ENCODE measurements at places on chromosomes 11 and 22. TPM values are rescaled to one million over a fixed set of nuclear protein-coding genes. Genes with fewer than 3 reads are reported as not detected.

DNA sequence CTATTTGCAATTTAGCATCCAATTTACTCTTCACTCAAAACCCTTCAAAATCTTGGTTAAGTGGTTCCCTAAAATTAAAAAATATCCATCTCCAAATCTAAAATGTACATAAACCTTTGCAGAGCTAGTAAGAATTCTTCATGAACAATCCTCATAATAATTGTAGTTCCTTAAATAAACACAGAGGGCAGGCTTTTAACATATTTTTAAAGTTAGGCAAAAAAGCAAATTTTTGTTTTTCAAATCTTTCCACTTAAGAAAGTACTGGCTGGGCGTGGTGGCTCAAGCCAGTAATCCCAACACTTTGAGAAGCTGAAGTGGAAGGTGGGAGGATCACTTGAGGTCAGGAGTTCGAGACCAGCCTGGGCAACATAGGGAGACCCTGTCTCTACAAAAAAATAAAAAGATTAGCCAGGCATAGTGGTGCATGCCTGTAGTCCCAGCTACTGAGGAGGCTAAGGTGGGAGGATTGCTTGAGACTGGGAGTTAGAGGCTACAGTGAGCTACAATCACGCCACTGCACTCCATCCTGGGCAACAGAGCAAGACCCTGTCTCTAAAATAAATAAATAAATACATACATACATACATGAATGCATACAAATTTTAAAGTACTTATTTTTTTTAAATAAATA, 25.1 kb upstream of the PLAAT3 start:
- no peak for DNase-seq

Gene RHBDD3
- total RNA-seq, result 28.2 TPM

- DNase-seq, result no peak
These were observed 15.3 kb upstream of the RAB30 start for GRCh38 chr11:83087035-83087434.

DNA sequence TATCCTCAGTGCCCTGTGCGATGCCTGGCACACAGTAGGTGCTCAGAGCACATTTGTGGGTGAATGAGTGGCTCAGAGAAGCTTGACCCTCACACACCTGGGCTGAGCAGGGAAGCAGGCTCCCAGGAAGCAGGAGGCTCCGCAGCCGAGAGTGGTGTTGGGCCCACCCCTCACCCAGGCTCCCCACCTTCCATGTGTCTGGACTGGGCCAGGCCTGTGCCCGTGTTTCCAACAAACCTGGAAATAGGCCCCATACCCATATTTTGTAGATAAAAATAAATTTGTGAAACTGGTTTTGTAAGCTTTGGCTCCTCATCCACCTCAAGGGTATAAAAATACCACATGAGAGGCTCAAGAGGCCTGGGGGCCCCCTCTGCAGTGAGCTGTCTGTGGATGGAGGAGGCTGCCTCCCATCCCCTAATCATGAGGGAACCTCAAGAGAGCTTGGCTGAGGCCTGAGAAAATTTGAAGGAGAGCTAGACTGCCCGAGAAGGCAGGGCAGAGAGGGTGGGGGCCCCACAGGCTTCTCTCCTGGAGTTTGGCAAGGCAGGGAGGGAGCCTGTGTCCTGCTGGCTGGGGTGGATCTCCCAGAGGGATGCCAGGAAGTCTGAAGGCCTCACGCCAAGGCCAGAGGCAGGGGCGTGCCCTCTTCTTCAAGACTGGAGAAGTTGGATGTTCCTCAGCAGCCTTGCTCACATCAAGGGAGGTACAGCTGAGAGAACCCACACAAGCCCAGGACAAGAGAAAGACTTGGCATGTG, 147.0 kb upstream of the NECTIN1 start:
- DNase-seq, result no peak

DNA sequence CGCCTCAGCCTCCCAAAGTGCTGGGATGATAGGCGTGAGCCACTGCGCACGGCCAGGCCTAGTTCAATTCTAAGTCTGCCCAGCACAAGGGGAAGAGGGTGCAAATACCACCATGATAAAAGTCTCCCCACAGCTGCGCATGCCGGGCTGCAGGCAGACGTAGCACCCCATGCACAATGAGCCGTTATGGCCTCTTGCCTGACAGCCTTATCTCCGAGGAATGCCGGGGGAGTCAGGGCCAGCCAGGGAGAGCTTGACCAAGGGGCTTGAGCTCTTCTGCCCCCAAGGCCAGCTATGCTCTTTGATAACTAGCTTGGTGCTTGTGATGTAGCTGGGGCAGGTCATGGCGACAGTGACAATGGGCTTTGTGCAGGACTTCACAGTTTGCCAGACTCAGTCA, 13.7 kb upstream of the SCUBE1 start:
- no peak for DNase-seq

- no peak for DNase-seq
These were observed 110.2 kb downstream of the ST3GAL4 start for GRCh38 chr11:126465573-126466188.

Gene KRTAP5-10
- total RNA-seq, result not detected

Gene C1QTNF5
- total RNA-seq, result 55.0 TPM

Gene APOBEC3A
- total RNA-seq, result 0.44 TPM

DNA sequence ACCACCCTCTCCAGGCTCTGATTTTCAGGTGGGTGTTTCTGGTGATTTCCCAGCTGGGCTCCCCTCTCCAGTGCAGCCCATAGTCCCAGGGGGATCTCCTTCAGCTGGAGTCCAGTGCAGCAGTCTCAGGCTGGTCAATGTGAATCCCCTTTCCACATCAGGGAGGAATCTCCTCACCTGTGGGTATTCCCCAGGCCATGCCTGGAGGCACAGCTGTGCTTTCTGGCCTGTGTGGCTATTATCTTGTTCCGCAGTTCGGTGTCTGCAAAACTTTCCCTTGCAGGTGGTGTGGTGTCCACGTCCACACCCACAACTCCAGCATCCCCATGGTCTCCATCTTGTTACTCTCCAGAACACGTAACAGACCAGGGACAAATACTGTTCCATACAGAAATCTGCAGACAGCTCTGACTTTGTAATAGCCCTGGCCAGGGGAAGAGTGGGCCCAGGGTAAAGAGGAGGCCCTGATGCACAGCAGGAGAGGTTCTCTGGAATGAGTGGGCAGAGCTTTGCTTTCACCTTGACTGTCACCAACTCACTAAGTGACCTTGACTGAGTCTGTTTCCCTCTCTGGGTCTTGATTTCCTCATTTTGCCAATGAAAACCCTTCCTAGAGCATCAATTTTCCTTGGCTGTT, 183.2 kb downstream of the CSNK2A3 start:
- DNase-seq, result no peak

Gene TMEM132A
- total RNA-seq, result 8.5 TPM

- no peak for DNase-seq
These were observed 44.5 kb downstream of the SC5D start for GRCh38 chr11:121337078-121337477.

DNA sequence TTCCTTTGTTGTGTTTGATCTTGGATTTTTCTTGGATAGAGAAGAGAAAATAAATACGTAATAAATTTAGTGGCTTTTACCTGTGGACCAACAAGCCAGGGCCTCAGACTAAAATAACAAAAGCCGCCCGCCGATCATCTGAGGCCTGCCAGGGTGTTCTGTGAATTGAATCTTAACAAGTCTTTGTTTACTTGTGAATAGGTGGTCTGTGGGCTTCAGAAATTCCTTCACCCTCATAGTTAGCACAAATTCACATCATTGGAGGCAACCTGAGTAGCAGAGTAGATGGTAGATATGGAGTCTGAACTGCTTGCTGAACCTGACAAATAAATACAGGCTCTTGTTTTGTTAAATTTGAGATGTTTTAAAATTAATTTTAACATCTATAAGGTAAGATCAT, 176.3 kb upstream of the MTNR1B start:
- no peak for DNase-seq

Gene LIF
- 1.4 TPM for total RNA-seq

Gene CRY2
- total RNA-seq, result 54.1 TPM

Gene EEF1G
- total RNA-seq, result 1,794 TPM

Gene SCT
- not detected for total RNA-seq

DNA sequence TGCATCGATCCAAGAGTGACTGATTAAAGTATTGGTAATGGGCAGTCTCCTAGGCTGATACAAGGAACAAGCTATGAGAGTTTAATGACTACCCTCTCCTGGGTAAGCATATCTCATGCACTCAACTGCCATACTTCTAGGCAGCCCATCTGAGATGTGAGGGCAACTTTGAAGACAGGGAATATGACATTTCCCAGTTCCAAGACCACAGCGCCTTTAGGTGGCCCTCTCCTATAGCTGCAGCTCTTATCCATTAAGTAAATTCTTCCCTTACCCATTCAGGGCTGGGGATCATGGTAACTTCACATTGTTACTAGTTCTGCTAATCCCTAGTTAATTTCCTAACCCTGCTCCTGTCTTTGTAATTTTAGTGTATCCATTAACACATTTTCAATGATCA, 157.3 kb upstream of the CTSC start:
- DNase-seq, result no peak

DNA sequence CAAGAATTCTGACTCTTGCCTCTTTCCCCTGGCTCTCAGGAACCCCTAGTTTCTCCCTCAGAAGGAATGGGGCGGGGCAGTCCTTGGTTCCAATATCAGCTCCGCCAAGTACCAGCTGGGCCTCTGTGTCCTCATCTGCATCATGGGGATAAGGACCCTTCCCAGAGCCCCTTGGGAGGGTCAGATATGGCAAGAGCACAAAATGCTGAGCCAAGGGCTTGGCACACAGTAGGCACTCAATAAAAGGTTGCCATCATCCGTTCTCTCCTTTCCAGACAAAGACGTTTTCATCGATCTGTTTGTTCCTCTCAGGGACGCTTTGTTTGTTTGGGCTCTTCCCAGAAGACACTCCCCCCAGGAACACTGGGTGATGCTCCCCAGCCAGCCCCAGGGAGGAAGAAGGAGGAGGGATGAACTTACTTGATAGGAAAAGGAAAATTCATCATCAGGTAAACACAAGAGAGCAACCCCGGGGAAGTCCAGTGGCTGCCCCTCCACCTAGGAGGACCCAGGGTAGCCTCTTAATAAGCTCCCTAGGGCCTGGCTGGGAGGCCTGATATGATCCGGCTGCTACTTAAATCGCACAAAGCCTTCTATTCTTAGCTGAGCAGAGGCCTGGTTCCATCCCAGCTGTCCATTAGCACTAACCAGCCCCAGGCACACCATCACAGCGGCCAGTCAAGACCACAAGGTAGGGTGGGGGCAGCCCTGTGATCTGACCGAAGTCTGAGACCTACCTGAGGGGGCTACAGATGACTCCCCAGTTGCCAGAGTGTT, 19.6 kb downstream of the GDPD5 start:
- no peak for DNase-seq

Gene CDC42EP2
- total RNA-seq, result 20.8 TPM

DNA sequence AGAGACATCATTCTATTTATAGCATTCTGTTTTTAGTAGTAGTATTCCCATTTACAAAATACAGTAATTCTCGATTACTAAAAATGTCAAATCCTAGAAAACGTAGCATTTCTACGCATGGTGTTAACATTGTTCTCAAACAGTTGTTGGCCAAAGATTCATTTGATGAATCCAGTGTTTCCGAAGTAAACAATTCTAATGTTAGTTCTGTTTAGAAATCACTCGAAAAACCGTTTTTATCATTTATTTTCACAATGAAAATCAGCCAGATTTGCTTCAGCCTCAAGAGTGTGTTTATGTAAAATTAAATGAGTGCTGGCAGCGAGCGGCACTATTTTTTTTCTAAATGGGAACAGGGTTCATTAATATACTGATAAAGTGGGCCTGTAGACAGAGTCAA, 7.1 kb downstream of the MS4A18 start:
- no peak for DNase-seq

- no peak for DNase-seq
These were observed 313.1 kb upstream of the PITPNB start for GRCh38 chr22:28232204-28232603.

DNA sequence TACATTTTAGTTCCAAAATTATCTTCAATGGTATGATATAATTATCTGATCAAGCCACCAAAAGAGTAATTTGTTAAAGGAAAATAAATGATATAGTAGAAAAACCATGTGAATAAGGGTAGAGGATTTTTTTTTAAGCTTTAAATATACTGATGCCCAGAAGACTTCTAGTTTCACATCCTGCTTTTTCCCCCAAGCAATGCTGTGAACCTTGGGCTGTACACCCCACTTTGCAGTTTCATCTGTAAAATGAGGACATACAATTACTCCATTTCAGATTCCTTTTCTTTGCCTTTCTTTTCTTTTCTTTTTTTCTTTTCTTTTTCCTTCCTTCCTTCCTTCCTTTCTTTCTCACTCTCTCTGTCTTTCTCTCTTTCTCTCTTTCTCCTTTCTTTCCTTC, 1125.4 kb downstream of the DLG2 start:
- DNase-seq, result no peak

DNA sequence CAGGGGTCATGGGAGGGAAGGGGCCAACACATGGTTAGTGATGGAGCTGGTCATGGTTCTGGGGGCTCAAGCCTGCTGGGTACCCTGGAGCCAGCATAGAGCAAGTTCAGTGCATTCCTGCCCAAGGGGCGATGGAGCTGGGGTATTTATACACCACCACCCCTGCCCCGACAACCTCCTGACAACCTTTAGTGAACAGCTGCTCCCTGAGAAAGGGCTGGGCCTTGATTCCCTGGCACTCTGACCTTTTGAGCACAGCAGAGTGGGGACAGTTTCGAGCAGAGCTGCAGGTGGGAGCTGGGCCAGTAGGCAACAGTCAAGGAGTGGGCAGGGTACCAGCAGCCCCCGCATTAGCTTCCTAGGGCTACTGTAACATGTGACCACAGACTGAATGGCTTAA, 6.0 kb downstream of the PARVG start:
- no peak for DNase-seq

DNA sequence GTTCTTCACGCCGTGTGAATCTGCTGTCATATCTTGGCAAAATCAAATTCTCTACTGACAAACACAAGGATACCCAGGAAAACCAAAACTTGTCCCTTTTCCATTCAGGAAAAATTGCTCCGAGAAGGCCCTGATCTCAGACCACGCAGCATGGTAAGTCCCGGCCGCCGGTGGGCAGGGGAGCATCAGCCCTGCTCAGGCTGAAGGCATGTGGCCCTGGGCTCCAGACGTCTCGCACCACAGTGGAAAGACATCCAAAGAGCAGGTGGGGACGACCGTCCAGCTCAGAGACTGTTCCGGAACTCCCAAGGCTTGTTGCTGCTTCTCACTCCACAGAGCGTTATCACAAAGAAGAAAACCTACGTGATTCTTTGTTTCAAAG, 29.8 kb downstream of the TOLLIP start:
- DNase-seq, result no peak

DNA sequence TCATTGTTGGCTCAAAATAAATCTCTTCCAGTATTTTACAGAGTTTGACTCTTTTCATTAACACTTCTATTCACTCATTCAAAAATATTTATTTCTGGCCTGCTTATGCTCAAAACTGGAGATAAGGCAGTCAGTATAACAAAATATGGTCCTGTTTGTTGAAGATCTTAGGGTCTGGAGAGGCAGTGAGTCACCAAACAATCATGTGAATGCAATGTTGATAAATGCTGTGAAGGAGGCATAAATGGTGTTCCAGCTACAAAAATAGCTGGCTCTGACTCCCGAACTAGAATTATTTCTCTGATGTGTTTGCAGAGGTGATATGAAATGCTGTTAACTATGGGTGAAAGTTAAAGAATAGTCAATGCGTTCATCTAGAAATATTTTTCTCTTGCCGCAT, 390.6 kb downstream of the AASDHPPT start:
- DNase-seq, result no peak

All from breast epithelium (tissue), 4 donors.